ENCODE measurements at places on chromosomes 5 and 9.

DNA sequence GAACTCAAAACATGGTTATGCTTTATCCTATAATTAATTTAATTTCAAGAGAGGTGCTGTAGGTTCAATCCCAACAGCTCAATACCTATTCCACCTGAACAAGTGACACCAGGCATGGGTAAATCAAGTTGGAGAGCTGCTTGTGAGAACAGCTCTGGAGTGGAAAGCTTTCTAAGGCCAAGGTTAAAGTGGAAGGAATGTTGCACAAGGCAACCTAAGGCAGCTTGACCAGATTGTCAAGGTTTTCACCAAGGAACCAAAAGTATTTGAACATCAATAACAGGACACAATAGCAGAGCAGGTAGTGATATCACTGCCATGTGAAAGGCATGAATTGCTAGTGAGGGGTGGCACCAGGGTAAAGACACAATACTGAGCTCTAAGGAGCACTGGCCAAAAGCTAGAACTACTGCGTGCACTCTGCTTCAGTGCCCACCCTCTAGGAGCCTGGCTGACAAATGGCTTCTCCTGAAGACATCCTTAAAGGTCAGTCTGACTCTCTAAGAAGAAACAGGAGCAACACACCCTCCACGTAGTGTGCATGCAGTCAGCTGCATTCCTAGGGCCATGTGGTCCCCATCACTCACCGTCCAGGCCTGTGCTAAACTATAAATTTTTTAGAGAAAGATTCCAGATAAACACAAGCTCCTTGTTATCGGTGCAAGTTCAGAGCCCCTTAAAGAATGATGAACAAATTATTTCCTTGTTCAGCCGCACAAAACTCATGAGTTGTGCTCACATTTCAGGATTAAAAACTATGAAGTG, 677.7 kb upstream of the KLF4 start:
- DNase-seq: no peak

DNA sequence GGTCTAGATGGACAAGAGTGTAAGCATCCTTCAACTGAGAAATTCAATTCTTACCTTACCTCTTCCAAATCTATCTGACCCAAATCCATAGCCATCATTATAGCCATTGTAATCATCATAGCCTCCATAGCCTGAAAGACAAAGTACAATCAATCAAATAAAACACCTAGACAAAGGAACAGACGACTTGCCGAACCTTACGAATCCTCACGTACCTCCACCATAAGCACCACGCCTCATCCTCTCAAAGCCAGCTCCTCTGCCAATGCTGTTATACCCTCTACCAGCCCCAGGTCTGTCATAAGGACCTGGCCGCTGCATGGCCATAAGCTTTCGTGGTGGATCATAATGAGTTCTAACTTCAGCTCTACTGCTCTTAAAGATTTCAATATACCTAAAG, 5.5 kb downstream of the HNRNPH1 start:
- DNase-seq: no peak

- no peak for DNase-seq
Measured at GRCh38 chr5:84017523-84018172, 297.0 kb upstream of the HAPLN1 start.

- DNase-seq: no peak
Measured at GRCh38 chr5:53874409-53874808, 314.0 kb downstream of the NDUFS4 start.

GRCh38 chr5:172773481-172774469, 2.8 kb upstream of the DUSP1 start:
- no peak for DNase-seq

- DNase-seq: no peak
Measured at GRCh38 chr9:87327575-87328125, 170.0 kb upstream of the DAPK1 start.

All from activated effector memory CD4-positive, alpha-beta T cell treated with Interleukin-2 at 50 U/mL for 16 hours (primary cell).